EL (cell line): ENCODE measurements at places on chromosomes 7 and 10.

DNA sequence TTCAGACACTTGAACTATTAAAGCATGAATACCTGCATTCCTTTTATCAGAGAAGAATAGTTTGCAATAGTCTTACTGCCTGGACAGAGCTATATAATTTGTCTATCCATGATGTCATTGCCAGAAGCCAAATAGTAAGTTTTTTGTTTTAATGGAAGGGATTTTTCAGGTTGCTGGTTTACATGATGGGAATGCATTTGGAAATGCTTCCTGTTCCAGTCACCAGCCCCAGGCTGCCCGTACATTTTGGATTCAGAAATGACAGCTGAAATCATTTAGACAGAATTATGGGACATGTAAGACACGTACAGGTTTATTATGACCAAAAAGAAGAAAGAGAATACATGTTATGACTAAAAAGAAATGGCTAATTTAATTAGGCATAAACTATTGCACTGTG, 293.1 kb downstream of the CDK14 start:
- no peak for DNase-seq

GRCh38 chr7:70389531-70390151, 742.3 kb upstream of the GALNT17 start:
- DNase-seq: no peak

DNA sequence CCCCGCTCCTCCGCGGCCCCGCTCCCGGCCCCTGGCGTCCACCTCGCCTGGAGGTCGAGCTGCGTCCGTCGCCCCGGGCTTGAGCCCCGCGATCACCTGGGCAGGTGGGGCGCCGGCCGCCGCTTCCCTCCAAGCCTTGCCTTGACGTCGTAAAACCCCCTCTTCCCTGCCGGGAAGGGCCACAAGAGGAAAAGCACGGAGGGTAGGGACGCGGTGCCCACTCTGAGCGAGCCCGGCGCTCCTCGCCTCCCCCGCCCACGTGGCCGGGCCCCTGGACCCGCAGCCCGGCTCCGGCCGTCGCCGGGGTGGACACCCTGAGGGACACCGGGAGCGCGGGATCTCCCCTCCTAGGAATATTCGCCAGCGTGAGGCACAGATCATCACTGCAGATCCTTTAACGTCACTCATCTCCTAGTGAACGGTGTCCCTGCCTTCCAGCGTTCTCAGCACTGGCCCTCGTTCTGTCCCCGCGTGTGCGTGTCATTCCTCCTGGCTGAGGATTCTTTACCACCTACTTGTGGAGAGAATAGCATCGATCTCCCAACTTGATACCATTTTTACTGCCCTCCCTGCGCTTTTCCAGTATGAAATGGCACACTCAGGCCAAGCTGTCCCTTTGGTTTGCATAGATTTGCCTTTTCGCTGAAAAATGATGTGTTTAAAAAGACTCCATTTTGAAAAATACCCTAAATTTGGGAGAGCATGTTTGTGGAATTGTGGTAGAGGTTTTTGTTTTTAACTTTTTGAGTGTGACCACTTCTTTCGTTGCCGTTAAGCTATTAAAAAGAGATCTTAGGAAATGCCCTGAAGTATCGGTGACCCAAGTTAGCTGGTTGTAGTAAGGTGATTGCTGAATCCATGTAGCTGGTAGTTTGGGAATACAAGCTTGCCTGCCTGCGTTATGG, 649 bp downstream of the ACTR3B start:
- DNase-seq: peak; percentile 36

DNA sequence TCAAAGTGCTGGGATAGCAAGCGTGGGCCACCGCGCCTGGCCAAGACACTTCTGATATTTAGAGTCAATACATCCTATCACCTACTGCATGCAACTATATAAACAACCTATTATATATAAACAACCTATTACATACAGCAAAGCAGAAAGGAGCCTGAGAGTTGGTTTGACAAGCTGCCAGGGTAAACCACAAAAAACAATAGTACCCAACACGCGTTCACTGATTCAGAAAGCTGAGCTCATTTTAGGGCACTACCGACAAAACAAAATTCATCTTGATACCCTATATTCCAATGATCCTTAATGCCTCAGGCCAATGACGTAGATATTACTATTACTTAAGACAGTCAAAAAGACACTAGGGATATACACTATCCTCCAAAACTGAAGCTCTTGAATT, 16.2 kb downstream of the MALSU1 start:
- no peak for DNase-seq

DNA sequence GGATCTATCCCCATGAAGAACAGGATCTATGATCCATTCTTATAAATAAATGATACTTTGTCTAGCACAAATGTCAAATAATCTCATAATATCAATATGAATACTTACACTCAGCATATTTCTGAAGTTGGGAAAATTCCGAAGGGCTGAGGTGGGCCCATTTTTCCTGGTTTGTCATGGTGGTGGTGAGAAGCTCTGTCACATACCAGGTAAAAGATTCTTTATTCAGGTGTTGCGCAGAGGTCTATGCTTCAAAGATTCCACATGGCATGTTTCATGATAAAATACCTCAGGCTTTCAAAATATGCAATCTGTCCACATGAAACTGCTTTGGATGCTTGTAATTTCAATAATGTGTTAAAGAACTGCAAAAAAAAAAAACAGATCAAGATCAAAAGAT, 61.5 kb downstream of the DGKB start:
- no peak for DNase-seq
